ENCODE measurements at places on chromosomes 3 and 15.

GRCh38 chr3:42980909-42981308 lies 1.8 kb downstream of the GASK1A start:
- no peak for DNase-seq

DNA sequence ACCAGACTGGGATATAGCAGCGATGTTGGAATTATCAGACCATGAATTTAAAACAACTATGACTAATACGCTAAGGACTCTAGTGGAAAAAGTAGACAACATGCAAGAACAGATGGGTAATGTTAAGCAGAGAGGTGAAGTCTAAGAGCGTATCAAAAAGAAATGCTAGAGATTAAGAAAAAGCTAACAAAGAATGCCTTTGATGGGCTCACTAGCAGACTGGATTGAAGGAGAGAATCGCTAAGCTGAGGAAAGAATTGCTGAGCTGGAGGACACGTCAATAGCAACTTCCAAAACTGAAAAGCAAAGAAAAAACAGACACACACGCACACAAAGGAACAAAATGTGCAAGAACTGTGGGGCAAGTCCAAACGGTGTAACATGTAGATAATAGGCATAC lies 20.0 kb upstream of the CMTM6 start:
- DNase-seq, result no peak

DNA sequence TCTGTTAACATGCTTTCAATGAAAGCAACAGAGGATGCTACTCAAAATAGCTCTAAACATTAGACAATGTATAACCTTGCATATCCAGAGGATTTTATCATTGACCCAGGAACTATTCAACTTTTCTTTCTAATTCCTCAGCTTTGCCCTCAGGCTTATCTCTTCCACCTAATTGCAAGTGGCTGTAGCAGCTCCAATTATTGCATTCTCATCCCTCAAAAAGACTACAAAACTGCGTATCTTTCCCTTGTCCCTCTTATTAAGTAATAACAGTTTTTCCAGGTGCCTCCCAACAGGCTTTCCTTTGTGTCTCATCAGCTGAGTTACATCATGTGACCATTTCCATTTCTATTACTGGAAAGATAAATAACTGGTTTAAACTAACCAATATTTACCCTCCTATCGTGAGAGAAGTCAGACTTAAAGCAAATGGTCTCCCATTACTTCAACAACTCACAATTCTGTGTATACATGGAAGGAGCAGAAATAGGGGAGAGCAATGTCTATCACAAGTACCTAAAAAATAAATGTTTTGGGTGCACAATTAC lies 78.0 kb upstream of the MBNL1 start:
- no peak for DNase-seq

DNA sequence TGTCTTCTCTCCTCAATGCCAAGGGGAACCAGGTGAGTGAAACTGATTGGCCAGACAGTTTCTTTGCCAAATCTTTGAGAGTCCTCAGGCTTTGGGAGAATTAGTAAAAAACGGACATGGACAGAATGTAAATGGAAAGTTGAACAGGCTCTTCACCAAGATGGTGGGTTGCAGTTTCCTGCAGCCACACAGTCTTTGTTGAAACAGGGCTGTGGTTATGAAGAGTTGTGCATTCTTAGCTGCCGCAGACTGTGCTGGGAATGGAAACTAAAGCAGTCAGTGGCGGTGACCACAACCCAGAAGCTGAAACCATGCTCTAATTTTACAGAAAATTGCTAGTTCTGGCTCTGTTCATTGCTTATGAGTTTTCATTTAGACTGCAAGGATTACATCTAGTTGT lies 42.1 kb upstream of the TASOR start:
- DNase-seq, result peak; percentile 72

GRCh38 chr3:138479438-138479863 lies 45.0 kb downstream of the ESYT3 start:
- no peak for DNase-seq

DNA sequence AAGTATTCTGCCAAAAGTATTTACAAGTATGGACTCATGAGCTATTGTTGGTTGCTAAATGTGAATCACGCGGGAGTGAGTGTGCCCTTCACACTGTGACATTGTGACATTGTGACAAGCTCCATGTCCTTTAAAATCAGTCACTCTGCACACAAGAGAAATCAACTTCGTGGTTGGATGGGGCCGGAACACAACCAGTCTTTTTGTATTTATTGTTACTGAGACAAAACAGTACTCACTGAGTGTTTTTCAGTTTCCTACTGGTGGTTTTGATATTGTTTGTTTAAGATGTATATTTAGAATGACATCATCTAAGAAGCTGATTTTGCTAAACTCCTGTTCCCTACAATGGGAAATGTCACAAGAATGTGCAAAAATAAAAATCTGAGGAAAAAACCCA lies 30.3 kb downstream of the SYNM start:
- no peak for DNase-seq

DNA sequence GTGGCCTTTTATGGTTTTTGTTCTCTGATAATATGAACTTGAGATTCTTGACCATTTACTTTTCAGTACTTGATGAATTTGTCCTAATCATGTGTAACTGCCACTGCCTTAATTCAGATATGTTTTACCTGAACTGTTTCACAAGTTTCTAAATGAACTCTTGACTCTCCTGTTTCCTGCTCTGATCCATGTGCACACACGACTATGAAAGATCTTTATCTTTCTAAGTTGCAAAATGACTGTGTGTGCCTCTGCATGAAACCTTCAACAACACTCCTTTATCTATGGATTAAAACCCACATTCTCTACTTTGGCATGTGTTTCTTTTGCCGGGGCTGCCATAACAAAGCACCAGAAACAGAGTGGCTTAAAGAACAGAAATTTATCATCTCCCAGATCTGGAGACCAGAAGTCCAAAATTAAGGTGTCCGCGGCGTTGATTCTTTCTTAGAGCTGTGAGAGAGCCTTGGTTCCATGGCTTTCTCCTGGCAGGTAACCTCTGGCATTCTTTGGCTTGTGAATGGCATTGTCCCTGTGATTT lies 275.0 kb downstream of the ADAMTSL3 start:
- no peak for DNase-seq

DNA sequence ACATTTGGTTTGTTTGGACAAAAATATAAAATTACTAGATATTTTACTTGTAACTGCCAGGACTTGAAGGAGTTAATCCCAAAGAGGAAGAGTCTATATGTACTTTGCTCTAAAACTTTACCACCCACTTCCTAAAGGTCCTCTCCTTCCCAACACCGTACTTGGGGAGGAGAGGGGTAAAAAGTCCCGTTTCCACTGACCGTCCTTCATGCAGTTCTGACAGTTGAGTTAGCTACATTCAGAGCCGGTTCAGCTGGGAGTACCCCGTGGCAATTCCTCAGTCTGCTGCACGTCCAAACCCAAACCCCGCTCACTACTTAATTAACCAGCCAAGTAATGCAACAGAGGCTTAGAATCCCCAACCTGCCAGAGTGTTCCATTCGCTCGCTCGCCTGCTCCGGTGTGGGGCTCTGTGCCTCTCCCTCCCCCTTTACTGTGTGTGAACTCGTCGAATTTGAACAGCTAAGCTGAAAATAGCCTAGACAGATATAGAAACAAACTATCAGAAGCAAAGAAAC lies 519.7 kb downstream of the FOXP1 start:
- DNase-seq, result peak; percentile 74

GRCh38 chr3:173044998-173045397 lies 96.0 kb downstream of the SPATA16 start:
- DNase-seq, result no peak

GRCh38 chr15:70091726-70092463 lies 5.8 kb downstream of the TLE3 start:
- no peak for DNase-seq

- no peak for DNase-seq
These were observed 24.7 kb downstream of the HCN4 start for GRCh38 chr15:73344056-73344455.

- DNase-seq, result no peak
These were observed 2.2 kb downstream of the MINAR1 start for GRCh38 chr15:79434361-79434760.

DNA sequence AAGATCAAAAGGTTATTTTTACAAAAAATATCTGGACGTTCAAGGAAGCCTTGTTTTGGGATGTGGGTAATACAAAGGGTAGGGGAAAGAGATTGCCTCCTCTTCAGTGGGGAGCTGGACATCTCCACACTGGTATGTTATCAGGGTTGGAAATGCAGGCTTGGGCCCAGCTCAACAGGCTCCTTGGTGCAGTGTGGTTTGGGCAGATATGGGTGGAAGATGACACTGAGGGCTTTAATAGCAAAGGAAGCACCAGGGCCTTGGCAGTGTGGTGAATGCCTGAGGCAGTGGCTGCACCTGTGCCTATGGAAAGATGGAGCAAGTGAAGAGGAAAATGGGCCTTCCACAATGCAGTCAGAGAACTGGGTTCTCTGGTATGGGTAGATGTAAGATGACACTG lies 11.2 kb upstream of the MED12L start:
- DNase-seq, result no peak

GRCh38 chr3:126110431-126111125 lies 26.7 kb upstream of the SLC41A3 start:
- peak; percentile 12 for DNase-seq

DNA sequence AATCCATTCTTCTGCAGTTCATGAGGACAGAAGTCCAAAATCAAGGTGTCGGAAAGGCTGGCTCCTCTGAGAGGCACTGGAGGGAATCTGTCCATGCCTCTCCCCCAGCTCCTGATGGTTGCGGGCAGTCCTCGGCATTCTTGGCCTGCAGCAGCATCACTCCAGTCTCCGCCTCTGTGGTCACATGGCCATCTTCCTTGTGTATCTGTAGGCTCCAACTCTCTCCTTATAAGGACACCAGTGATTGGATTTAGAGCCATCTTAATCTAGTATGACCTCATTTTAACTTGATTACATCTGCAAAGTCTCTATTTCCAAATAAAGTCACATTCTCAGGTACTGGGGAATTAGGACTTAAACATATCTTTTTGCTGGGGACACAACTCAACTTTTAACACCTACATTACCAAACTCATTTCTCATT lies 56.0 kb upstream of the FLNB start:
- no peak for DNase-seq

DNA sequence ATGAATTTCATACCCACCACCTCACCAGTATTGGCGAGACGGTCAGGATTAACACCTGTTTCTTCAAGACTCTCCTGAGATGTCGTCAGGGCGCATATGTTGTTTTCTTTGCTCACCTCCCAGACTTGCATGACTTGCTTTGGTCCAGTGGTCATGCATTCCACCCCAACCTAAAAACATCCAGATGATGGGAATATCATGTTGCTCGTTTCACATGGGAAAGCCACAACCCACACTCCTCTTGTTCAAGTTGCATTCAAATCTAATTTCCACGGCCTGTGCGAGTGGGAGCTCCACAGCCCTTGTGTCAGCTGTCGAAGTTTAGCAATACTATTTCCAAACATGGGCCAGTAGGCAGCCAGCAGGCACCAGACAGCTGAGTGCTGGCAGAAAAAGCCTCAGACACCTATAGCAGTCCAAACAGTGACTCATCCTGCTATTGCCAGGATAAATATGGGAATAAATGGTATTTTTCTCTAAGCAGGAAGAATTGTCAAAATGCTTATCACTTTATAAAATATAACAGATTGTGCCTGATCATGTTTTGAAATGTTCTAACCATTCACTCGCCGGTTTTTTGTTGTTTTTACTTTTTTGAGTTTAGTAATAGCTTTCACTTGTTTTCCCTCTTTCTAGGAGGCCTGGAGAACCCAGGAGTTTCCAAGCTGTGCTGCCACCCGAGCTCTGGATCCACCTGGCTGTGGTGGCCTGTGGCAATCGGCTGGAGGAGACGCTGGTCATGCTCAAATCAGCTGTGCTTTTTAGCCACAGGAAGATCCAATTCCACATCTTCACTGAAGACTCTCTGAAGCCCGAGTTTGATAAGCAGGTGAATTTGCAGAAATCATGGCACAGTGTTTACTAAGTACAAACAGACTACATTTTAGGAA lies 20.1 kb downstream of the GXYLT2 start:
- DNase-seq, result no peak

GRCh38 chr15:90249203-90249863 lies at the start of gene TTLL13:
Gene TTLL13 (plus strand): TSS chr15:90249556. CDS start chr15:90250631, 1,075 bp downstream.
- DNase-seq, result peak; percentile 94

DNA sequence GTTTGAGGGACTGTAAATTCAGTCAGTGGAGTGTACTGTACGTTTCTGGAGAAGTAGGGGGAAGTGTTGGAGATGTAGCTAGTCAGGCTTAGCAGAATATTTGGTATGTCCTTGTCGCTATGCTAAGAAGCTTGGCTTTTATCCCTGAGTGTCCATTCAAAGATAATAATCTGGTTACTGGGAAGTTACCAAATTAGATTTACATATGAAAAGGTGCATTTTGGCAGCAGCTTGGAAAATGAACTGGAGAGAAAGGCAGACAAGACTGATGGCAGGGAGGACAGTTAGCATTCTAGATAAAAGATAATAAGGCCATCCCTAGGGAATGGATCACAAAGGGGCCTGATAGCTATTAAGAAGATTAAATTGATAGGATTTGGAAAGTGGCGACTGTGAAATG lies 58.7 kb downstream of the P2RY1 start:
- no peak for DNase-seq

- DNase-seq, result no peak
These were observed 51.8 kb upstream of the NEDD4 start for GRCh38 chr15:56045068-56045748.

DNA sequence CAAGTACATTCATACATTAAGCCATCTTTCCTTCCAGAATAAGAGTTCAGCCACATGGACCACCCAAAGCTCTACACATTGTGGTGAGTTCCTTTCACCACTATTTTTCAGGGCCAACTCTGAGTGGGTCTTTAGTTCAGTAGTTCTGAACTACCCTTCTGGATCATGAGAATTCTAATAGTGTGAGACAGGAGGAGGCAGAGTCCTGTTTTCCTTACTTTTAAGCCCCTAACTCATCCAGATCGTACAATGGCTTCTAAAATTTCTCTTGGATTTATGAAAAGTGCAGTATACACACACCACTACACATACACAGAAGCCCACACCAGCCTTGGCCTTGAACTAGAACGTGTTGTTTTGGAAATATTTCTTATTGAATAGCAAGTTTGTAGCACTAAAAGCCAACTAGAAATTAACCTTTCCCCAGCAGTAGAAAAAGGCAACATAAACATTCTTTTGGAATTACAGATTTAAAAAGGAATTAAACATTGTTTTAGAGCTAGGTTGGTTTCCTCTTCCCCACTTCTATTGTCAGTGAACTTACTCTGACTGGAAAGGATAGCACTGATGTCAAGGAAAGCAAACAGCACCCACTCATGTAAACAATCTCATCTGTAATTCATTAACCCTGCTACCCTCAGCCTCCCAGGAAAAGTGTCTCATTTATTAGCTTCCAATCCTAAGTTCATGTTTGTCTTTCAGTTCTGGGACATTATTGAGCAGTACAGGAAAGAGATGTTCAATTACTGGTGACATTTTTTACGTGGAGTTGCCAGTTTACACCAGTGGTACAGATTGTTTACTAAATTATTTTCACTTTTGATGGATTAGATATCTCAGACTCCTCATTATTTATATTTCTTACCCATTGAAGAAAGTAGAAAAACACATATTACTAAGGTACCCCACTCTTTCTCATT lies 95.7 kb upstream of the AGTR1 start:
- no peak for DNase-seq
